ENCODE measurements at places on chromosomes 7 and 10. TPM values are rescaled to one million over a fixed set of nuclear protein-coding genes. Genes with fewer than 3 reads are reported as not detected.

- no peak for DNase-seq
- peaks cover 37% of the 10 kb centered on the region for H3K36me3 ChIP-seq
- H3K4me3 ChIP-seq = no peak overlapping the region
- H3K4me1 ChIP-seq = peaks cover 1% of the 10 kb centered on the region
Measured at GRCh38 chr7:55983537-55983936, 19.2 kb downstream of the NIPSNAP2 start.

DNA sequence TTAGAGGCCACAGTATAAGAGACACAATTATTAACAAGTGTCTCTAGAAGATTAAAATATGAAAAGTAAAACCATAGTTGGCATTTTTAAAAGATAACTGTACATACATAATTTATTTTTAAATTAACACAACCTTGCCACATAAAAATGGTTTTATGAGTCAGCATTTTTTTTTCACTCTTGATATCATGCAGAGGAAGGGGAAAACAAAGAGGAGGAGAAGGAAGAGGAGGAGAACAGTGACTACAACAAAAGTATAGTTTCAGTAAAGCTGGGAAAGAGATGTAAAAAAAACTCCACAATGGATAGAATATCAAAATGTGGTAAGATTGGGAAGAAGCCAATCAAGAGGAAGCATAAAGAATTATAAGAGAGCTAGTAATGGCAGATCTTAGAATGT is 34.0 kb downstream of the CH25H start:
- no peaks in the 10 kb centered on the region for H3K36me3 ChIP-seq
- H3K27ac ChIP-seq = no peak overlapping the region
- H3K27me3 ChIP-seq = peaks cover 51% of the 10 kb centered on the region
- DNase-seq = no peak
- peaks cover 2% of the 10 kb centered on the region for H3K4me1 ChIP-seq

- DNase-seq = no peak
- no peaks in the 10 kb centered on the region for H3K36me3 ChIP-seq
- H3K4me3 ChIP-seq = no peak overlapping the region
- H3K27me3 ChIP-seq = no peaks in the 10 kb centered on the region
- H3K4me1 ChIP-seq = no peaks in the 10 kb centered on the region
Measured at GRCh38 chr7:152860310-152860709, 100.8 kb downstream of the ACTR3B start.

GRCh38 chr7:1777122-1777521 is 107.0 kb downstream of the ELFN1 start:
- H3K27ac ChIP-seq = no peak overlapping the region
- peaks cover 10% of the 10 kb centered on the region for H3K27me3 ChIP-seq
- no peaks in the 10 kb centered on the region for H3K36me3 ChIP-seq
- no peak overlapping the region for H3K4me3 ChIP-seq
- DNase-seq = no peak

- no peaks in the 10 kb centered on the region for H3K27me3 ChIP-seq
- no peaks in the 10 kb centered on the region for H3K36me3 ChIP-seq
Measured at GRCh38 chr10:132418527-132419416, 21.8 kb downstream of the PWWP2B start.

The NANOS1 gene
- total RNA-seq = 0.12 TPM

DNA sequence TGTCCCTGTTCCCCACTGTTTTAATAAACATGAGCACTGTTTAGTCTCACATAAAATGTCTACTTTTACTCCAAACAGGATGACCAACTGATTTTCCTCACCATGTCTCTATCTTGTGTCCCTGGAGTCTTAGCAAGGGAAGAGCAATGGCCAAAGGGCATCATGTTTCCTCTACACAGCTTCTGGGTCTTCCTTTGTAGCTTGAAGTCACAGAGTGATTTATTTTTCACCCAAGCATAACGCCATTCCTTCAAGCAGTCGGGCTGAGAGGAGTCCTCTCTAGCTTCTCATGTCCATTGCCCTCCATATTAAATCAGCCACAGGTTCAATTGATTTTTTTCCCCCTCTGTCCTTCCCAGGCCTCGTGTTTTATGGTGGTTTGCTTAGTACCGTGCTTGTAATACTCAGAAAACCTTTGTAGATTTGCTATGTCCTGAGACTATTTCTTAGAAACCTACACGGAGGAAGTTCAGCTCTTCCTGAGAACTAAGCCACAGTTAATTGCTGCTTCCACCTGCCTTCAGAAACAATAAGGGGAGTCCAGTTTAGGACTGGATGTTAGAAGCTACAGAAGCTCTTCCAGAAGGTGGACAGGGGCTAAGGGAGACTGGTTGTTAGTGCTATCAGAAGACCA is 178.8 kb downstream of the CREB5 start:
- no peak for DNase-seq
- peaks cover 2% of the 10 kb centered on the region for H3K27me3 ChIP-seq
- no peaks in the 10 kb centered on the region for H3K36me3 ChIP-seq
- H3K4me1 ChIP-seq = peaks cover 10% of the 10 kb centered on the region
- no peak overlapping the region for H3K4me3 ChIP-seq

The CPEB3 gene
- 2.2 TPM for total RNA-seq

The CNPY1 gene
- not detected for total RNA-seq

The NRG3 gene
- not detected for total RNA-seq

GRCh38 chr7:10977113-10977512 is 3.4 kb downstream of the PHF14 start:
- H3K36me3 ChIP-seq = peaks cover 54% of the 10 kb centered on the region
- DNase-seq = no peak
- H3K27ac ChIP-seq = no peak overlapping the region
- no peak overlapping the region for H3K4me3 ChIP-seq

- peaks cover 20% of the 10 kb centered on the region for H3K36me3 ChIP-seq
- peaks cover 28% of the 10 kb centered on the region for H3K4me1 ChIP-seq
- no peak overlapping the region for H3K4me3 ChIP-seq
- no peaks in the 10 kb centered on the region for H3K27me3 ChIP-seq
Measured at GRCh38 chr7:5194571-5194970, 4.5 kb downstream of the WIPI2 start.

- H3K36me3 ChIP-seq = no peaks in the 10 kb centered on the region
- no peak overlapping the region for H3K27ac ChIP-seq
- H3K27me3 ChIP-seq = peaks cover 3% of the 10 kb centered on the region
Measured at GRCh38 chr7:16070806-16071205, 350.5 kb downstream of the CRPPA start.

The CCDC186 gene
- 16.0 TPM for total RNA-seq

DNA sequence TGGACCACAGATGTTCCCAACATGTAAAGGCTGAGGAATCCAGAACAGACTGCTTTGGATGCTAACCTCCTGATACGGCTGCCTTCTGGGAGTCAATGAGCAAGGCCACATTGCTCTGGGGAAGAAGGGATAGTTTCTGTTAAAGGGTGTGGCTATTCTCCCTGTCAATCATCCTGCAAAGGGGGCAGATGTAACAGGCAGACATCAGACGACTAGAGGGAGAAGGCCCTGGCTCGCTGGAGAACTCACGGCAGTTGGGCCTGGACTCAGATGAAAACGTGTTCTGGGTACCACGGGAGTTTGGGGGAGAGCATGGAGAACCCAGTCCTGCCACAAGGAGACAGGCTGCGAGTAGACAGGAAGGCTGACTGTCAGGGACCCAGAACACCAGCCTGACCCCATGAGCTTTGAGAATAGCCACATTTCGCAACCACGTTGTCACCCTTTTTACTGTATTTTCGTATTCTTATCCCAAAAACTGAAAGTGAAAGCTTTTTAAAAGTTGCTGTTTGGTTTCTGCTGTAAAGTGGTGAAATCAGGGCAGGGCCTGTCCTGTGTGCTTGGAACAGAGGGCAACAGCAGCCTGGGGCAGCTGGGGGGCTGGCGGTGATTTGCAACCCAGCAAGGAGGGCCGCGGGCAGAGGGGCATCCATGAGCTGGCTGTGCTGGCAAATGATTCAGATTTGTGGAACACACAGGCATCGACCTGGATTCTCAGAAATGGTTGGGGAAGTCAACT is 95.3 kb downstream of the MYOF start:
- H3K4me1 ChIP-seq = peaks cover 29% of the 10 kb centered on the region
- peaks cover 7% of the 10 kb centered on the region for H3K36me3 ChIP-seq
- H3K27me3 ChIP-seq = no peaks in the 10 kb centered on the region
- peak; percentile 21 for DNase-seq
- peak overlapping the region; percentile 92 for H3K27ac ChIP-seq

The PPA1 gene
- 124 TPM for total RNA-seq

The ANK3 gene
- total RNA-seq = 47.1 TPM

- H3K36me3 ChIP-seq = no peaks in the 10 kb centered on the region
- H3K4me1 ChIP-seq = no peaks in the 10 kb centered on the region
- H3K4me3 ChIP-seq = no peak overlapping the region
- H3K27me3 ChIP-seq = no peaks in the 10 kb centered on the region
Measured at GRCh38 chr10:86661161-86662025, 6.9 kb upstream of the LDB3 start.

DNA sequence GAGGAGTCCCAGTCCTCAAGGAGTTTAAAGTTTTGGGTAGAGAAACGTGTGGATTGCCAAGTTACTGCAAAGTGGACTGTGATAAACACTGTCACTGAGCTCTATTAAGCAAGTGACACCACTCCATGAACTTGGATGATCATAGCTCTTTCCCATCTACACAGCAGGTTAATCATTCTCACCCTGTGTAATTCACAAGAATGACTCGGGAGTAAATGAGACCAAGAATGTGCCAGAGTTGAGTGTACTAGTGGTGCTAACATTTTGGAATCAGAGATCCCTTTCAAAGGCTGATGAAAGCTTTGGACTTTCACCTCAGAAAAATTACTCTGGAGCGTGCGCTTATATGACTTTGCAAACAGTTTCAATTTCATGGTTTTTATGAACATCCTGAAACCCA is 80.8 kb downstream of the RBM20 start:
- no peak for DNase-seq
- no peak overlapping the region for H3K27ac ChIP-seq
- no peak overlapping the region for H3K4me3 ChIP-seq
- H3K4me1 ChIP-seq = peaks cover 29% of the 10 kb centered on the region
- H3K36me3 ChIP-seq = no peaks in the 10 kb centered on the region

DNA sequence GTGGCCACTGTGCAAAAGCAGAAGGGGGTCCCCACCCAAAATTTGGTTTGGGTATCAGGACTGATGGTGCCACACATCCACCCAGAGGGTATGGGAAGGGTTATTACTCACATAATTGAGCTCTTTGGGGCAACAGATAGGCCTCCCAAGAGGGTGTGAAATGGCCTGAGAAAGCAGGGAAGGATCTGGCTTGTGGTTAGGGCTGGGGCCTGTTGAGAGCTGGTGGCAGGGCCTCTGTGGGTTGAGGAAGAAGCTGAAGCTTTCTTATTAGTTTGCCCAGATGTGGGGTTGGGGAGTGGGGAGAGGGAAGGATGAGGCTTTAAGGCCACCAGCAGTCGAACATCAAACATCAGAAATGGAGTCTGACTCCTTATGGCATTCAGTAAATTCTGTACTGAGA is 18.3 kb upstream of the MKI67 start:
- no peak overlapping the region for H3K27ac ChIP-seq
- no peak for DNase-seq
- no peaks in the 10 kb centered on the region for H3K36me3 ChIP-seq
- no peak overlapping the region for H3K4me3 ChIP-seq

The PIK3CG gene
- 51.6 TPM for total RNA-seq

The CAPZA2 gene
- total RNA-seq = 182 TPM

DNA sequence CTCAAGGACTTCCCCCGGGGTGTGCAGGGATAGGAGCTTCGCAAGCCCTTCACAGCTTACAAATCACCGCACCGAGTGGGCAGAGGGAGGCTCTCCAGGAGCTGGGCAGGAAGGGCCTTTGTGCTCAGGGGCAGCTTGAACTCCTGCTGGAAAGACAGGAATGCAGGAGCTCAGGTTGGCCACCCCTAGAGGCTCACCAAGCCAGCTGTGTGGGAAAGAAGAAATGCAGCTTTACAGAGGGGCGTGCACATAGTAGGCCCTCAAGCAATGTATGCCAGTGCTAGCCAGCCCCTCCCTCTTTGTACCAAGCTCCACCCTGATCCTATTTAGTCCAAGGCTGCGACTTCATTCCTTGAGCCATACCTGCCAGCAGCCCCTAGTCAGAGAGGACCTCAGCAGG is 26.1 kb downstream of the STRA8 start:
- no peaks in the 10 kb centered on the region for H3K36me3 ChIP-seq
- no peak for DNase-seq

DNA sequence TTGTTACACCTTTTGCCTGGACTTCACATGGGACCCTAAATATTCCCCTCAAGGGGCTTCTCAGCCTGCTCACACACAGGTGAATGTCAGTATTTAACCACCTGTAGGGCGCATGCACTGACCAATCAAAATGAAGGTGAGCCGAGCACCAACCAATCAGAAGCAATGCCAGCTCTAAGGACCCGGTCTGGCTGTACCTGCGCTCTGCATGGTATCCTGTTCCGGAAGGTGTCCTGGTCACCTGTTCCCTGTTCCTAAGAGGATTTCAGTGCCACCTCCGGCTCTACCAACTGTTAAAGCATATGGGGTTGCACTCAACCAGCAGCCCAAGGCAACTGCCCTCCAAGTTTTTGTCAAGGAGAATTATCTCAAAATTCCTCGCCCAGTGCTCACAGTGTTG is 18.4 kb upstream of the CALN1 start:
- DNase-seq = no peak
- no peaks in the 10 kb centered on the region for H3K36me3 ChIP-seq
- no peak overlapping the region for H3K27ac ChIP-seq
- H3K4me1 ChIP-seq = no peaks in the 10 kb centered on the region
- no peaks in the 10 kb centered on the region for H3K27me3 ChIP-seq

- H3K27me3 ChIP-seq = no peaks in the 10 kb centered on the region
- no peaks in the 10 kb centered on the region for H3K4me1 ChIP-seq
- no peak for DNase-seq
- no peak overlapping the region for H3K27ac ChIP-seq
- no peak overlapping the region for H3K4me3 ChIP-seq
Measured at GRCh38 chr7:91443862-91444261, 179.6 kb downstream of the FZD1 start.

- no peaks in the 10 kb centered on the region for H3K27me3 ChIP-seq
- no peaks in the 10 kb centered on the region for H3K36me3 ChIP-seq
- no peak for DNase-seq
- peaks cover 1% of the 10 kb centered on the region for H3K4me1 ChIP-seq
- no peak overlapping the region for H3K27ac ChIP-seq
Measured at GRCh38 chr7:158532093-158532627, 55.5 kb downstream of the PTPRN2 start.

- DNase-seq = no peak
- no peaks in the 10 kb centered on the region for H3K4me1 ChIP-seq
- no peaks in the 10 kb centered on the region for H3K27me3 ChIP-seq
- no peak overlapping the region for H3K27ac ChIP-seq
- no peak overlapping the region for H3K4me3 ChIP-seq
Measured at GRCh38 chr10:30821994-30822692, 192.6 kb upstream of the LYZL2 start.
